ENCODE measurements at places on chromosomes 3 and 15.
A peak's percentile ranks its signal among the peaks of the same experiment; 100 is the strongest.

DNA sequence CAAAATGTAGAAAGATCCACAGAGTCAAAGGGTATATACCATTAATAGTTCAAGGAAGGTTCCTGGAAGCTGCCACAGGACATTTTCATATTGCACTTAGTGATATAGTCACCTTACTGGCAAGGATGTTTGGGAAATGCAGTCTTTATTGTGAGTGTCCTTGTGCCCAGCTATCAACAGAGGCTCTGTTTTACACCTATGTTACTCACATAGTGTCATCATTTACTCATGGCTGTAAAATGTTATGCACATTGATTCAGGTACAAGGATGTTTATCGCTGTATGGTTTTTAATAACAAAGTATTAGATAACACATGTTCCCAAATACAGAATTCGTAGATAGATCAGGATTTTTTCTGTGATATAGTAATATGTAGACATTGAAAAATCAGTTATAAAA, 50.9 kb downstream of the ZPLD1 start:
- DNase-seq, result no peak

DNA sequence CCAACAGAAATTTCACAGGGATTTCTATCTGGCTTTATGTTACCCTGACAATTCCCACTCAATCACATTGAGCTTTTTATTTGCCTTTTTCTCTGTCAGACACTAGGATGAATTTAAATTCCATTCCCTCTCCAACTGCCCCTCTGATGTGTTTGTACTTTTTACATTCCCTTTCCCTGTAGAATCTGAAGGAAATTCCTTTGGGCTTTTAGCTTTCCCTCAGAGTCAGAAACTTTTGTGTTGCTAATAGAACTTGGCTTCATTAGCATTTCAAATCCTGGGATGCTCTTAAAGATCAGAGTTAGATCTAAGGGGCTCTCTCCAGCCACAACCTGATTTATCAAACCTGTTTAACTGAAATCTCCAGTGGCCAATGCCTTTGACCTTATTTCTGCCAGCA, 7.9 kb upstream of the RARB start:
- DNase-seq, result no peak

DNA sequence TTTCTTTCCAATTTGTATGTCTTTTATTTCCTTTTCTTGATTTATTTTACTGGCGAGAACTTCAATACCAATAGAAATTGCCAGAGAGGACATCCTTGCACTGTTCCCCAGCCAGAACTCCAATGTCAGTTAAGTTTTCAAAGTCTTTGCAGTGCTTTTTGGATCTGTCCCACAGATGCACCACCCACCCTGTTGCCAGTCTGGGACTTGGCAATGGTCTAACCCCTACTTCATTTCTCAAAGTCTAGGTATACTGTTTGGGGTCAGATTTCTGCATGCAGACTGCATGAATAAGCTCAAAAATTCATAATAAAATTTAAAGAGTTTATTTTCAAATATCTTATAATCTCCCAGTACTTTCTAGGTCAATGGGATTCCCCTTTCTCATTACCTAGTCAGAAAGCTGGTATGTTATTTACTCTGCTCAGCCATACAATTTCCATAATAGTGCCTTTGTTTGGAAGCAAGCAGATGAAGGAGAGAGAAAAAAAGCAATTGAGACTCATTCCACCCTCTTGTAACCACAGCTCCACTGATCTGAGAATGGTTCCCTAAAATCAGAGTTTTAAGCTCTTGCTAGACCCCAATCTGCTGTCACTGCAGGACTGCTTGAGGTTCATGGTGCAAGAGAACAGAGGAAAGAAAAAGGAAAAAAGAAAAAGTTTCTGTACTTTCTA, 125.9 kb upstream of the PLXND1 start:
- no peak for DNase-seq

GRCh38 chr3:53109891-53110771, 20.1 kb downstream of the RFT1 start:
- DNase-seq, result peak; percentile 92

DNA sequence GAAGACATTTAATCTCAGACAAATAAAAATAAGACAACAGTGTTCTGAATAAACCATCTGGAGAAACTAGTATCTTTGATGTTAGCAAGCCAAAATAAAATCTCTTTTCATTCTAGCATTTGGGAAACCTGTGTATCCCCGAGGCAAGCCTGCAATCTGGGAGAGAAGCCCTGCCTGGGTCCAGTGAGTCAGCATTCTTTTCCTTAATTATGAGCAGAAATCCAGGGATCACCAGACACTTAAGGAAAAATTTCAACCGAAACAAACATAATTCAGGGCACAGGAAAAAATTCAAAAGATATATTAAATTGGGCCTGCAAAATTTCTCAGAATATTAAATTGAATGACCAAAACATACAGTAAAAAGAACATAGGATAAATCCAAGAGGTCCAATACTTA, 4.2 kb downstream of the NCBP2 start:
- DNase-seq, result no peak

- DNase-seq, result peak; percentile 60
These were observed 93.3 kb downstream of the ADAMTSL3 start for GRCh38 chr15:83747050-83747717.

DNA sequence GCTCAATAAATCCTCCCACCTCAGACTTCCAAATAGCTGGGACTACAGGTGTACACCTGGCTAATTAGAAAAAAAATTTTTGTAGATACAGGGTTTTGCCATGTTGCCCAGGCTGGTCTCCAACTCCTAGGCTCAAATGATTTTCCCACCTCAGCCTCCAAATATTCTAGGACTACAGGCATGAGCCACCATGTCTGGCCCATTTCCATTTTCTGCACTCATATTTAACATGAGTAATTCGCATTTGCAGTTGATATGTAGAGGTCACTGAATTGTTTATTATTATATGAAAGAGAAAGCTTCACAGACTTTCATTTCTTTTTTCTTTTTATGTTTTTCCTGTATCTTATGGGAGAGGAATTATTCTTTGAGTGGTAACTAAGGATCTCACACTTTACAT, 492.7 kb downstream of the CNTN3 start:
- no peak for DNase-seq
